NCI-H2227 treated with DMSO at 0.1 percent for 48 hours (cell line): ENCODE measurements at places on chromosomes 2 and 18.

DNA sequence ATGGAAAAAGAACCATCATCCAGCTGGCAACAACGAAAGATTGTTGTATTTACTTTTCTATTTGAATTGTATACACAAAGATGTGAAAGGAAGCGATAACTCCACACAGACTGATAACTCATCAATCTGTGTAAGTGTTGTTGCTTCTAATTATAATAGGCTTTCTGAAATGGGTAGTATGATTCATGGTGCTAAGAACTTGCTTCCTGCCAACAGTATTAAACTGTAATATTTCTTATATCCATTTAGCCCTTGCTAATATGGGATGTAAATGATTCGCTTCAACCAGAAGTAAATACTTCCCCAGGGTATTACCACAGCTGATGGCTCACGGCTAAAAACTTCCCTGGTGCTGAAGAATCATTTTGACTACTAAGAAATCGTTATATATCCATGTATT, 70.2 kb downstream of the TMEM163 start:
- DNase-seq = no peak

DNA sequence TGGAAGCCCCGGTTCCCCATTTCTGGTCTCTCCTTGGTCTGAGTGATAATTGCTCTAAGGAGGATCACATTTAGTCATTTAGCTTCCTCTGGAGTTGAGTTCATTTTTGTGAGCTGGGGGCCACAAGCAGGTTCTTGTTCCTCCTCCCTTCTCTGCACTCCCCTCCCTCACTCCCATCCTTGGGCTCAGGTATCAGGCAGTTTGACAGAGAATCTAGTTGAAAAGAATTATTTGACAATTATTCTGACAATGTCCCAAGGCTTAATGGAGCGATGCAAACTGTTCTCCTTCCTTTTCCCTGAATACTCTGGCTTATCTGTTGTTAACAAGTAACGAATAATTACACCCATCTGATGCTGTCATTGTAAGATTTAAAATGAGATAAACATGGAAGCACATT, 61.5 kb downstream of the SERPINB8 start:
- no peak for DNase-seq

DNA sequence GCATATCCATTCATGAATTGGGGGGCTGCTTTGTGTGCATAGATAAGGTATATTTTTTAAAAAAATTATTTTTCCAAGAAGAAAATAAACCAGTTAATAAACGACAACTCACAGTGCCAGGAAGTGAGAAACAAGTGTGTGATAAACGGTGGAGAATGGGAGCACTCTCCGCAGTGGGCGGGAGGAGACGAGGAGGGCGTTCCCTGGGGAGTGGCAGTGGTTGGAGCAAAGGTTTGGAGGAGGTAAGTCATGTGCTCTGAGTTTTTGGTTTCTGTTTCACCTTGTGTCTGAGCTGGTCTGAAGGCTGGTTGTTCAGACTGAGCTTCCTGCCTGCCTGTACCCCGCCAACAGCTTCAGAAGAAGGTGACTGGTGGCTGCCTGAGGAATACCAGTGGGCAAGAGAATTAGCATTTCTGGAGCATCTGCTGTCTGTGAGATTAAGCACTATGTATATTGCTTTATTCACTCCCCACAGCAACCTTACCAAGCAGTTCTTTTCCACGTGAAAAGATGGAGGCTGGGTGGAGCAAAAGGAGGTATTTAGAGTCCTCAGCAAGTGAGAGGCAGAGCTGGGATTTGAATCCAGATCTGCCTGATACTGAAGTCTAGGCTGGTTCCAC, 27.0 kb upstream of the CASP8 start:
- DNase-seq = peak; percentile 94

GRCh38 chr18:79702906-79703305, 23.3 kb downstream of the CTDP1 start:
- no peak for DNase-seq

DNA sequence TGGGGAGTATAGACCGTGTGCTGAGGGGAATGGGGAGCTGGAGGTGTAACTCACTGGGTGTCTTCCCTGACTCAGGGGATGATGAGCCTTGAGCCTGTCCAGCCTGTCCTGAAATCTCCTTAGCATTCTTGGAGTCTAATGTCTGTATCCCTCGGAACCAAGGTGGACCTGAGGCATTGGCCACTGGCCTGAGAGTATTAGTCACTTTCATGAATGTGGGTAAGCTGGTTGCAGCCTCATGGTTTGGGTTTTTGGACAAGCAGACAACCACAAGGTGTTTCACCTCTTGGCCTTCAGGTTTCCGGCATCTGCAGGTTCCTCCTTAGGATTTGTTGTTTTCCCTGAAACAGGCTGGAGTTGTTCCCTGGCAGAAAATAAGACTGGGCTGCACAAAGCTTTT, 63.2 kb downstream of the PRKCE start:
- no peak for DNase-seq

- DNase-seq = no peak
These were observed 179.5 kb downstream of the EN1 start for GRCh38 chr2:118667964-118668363.

DNA sequence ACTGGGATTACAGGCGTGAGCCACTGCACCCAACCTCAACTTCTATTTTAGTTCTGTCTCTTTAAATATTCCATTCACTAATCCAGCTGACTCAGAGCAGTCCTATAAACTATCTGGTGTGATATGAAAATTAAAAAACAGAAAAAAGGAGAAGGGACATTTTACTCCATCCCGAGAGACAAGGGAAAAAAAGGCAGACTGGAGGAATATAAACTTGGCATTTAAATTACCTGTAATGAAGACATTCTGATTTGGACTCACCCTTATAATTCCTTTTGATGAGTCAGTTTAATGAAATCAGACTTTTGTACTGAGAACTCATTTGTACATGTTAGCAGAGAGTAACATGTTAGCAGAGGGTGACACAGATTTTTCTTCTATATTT, 74.8 kb upstream of the RIOK3 start:
- DNase-seq = no peak

DNA sequence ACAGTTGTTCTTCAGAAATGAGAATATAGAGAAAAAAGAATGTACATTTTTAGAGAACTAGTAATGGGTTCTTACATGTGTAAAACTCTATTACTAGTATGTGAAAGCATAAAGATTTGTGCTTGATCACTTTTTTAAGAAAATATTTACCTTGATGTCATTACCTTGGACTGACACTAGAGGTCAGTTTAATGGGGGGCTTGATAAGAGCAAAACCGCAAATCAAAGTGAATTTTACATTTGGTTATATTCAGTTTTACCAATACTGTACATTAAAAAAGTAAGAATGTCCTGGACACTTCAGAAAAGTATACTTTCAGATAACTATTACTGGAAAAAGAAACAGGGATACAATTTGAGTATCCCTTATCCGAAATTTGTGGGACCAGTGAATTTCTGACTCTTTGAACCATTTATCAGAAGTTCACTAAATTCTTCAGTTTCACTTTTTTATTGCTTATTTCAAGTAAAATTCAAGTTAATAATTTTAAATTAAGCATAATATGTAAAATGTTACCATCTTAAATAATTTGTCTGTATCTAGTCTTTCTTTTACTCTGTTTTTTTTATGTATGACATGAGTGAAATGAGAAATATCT, 1149.5 kb downstream of the DSC3 start:
- DNase-seq = no peak

DNA sequence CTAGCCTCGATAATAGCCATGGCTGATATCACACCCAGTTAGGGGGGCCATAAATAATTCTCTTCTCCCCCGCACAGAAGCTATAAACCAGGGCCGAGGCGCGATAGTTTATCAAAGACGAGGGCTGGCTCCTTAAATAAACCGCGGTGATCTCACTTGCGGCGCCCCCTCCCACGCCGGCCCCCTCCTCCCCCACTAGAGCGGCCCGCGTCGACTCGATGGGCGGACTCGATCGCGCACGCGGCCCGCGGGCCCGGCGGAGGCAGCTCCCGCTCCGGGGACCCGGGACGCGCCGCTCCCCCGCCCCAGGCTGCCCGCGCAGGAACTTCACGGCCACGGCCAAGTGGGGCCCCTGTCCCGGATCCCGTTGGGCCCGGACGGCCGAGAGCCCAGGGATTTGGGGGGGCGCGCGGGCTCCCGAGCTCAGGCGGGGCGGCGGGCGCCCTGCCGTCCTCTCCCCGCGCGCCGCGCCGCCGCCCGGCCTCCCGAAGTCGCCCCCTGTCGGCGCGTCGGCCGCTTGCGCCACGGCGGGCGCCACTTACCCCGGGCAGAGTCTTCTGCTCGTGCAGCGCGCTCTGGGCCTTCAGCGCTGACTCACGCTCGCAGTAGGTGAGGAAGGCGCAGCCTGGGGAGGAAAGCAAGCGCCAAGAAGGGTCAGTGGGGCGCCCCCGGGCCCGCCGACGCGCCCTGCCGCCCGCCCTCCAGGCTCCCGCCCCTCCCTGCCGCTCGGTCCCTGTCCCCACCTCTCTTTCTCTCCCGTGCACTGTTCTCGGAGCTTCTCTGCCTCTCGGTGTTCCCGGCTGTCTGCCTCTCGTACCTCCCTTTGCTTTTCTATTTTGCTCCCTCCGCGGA, 80.4 kb downstream of the CELF4 start:
- peak; percentile 71 for DNase-seq

DNA sequence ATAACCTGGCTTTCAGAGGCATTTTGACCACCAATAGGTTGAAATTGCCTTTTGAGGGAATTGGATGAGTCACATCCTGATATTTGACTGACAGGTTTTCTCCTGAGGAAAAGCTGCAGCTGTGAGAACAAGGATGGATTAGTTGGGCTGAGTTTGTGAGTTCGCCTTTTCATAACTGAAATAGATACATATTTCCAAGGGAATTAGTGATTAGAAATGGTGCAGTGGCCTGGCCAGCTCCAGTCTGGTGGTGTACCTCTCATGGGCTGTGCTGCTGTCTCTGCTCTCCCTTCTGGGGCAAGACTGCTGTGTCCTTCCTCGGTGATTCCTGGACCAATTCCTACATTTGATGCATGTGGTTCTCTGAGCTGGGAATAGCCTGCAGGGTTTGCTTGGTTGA, 341.3 kb downstream of the TSN start:
- DNase-seq = no peak

GRCh38 chr2:177326005-177326404, 61.5 kb upstream of the NFE2L2 start:
- no peak for DNase-seq

DNA sequence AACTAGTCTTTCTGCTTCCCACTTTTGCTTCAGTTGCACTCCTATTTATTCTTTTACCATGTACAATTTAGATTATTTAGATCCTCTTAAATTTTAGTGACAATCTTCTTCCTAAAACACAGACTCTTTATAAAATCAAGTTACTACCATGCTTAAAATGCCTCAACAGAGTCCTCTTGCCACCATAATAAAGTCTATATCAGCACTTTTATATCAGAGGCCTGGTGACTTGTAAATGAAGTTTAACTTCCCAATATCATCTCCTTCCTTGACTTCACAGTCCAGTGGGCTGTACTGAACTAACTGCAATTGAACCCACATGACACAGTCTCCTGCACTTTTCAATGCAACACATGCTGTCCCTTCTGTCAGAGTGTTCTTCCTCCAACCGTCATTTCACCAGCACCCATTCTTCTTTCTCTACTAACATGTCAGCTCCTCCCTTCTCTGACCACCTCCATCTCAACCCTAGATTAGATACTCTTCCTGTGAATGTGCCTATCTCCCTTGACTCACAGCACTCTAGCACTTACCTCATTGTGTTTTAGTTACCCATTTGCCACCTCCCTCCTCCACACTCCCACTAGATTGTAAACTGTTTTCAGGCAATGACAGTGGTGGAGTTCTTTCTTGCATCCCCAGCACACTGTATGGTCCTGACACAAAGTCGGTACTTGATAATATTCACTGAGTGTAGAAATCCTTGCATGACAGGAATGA, 414.9 kb downstream of the SATB2 start:
- no peak for DNase-seq

- no peak for DNase-seq
These were observed 119.6 kb downstream of the MBP start for GRCh38 chr18:77012806-77013541.

GRCh38 chr2:205752924-205753323, 70.6 kb downstream of the NRP2 start:
- DNase-seq = no peak

GRCh38 chr2:38515155-38516074, 87.3 kb downstream of the HNRNPLL start:
- DNase-seq = no peak

GRCh38 chr18:79962835-79963657, 1.4 kb upstream of the HSBP1L1 start:
- no peak for DNase-seq

- no peak for DNase-seq
These were observed 762 bp downstream of the INO80C start for GRCh38 chr18:35497027-35497369.

- no peak for DNase-seq
These were observed 64.4 kb downstream of the SFXN5 start for GRCh38 chr2:73006969-73007710.

- peak; percentile 8 for DNase-seq
These were observed 36.4 kb upstream of the SLC14A1 start for GRCh38 chr18:45687621-45688020.

- no peak for DNase-seq
These were observed 253.9 kb downstream of the OSR1 start for GRCh38 chr2:19104503-19104902.

GRCh38 chr2:172196768-172197431, 94.2 kb upstream of the DLX2 start:
- DNase-seq = no peak

- DNase-seq = no peak
These were observed 23.3 kb downstream of the PLEK start for GRCh38 chr2:68388358-68388757.

DNA sequence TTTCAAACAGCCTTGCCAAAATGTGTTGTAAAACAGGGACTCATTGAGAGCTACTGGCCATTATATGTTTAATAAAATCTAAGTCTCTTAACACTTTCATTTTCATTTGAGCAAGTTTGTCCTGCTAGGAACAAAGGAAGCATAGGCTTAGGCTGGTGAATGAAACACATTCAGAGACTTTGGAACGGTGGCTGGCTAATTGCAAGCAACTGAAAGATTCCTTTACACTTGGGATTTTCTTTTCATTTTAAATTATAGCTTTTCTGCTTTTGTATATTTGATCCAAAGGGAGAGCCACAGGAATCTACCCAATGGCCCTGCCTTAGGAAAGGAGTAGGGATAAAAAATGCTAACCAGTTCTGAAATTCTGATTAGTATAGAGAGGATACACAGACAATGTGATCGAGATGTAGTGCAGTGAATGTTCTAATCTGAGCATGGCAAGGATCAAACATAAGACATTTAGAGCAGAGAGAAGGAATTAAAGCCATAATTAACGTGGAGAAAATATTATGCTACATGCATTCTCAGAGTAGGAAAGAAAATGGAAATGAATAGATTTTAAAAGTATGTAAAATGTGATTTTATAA, 911.4 kb upstream of the SLC39A10 start:
- peak; percentile 25 for DNase-seq

GRCh38 chr2:56130463-56131070, 53.2 kb upstream of the CCDC85A start:
- no peak for DNase-seq

GRCh38 chr2:168322325-168323007, 75.1 kb upstream of the STK39 start:
- no peak for DNase-seq

DNA sequence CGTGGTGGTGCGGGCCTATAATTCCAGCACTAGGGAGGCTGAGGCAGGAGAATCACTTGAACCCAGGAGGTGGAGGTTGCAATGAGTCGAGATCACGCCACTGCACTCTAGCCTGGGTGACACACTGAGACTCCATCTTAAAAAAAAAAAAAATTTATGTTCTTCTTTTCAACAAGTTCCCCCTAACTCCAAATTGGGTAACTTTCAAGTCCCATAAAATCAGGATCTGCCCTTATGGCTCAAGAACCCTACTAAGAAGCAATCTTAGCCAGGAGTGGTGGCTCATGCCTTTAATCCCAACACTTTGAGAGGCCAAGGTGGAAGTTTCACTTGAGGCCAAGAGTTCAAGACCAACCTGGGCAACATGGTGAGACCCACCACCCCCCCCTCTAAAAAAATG, 30.3 kb upstream of the TLK1 start:
- DNase-seq = no peak
